ENCODE measurements at places on chromosomes 3 and 15.

DNA sequence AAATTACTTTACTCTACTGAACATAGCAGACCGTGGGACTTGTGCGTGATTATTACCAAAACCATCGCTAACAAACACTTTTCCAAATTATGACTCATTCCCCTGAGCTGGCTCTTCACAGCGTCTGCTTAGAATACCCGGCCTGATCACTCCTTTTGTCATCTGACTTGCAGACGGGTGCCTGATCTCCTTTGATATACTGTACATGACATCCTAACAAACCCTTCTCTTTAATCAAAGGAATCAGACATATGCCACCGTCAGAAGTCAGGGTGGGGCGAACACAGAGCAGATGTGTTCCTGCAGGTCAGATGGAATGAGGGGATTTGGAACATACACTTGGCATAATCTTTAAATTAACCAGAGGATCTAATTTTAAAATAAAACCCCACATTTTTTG, 48.5 kb upstream of the SH3GL3 start:
- no peak for DNase-seq

GRCh38 chr15:72782274-72783003, 1.1 kb downstream of the ADPGK start:
- DNase-seq = no peak

DNA sequence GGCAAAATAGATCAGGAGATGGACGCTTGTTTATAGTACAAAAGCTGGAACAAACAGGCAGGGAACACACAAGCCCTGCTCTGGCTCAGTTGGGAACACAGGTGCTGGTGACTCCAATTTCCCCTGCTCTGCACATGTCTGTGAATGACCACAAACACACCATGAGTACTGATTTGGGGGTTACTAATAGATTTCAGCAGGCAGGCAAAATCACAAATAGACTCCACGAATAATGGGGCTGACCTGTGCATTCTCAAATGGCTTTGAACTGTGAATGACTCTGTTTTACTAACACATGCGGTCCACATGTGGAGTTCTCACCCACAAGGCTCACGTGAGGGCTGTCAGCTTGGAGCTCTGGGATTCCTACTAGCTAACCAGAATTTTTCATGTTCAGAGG, 3.9 kb downstream of the RTP3 start:
- no peak for DNase-seq

DNA sequence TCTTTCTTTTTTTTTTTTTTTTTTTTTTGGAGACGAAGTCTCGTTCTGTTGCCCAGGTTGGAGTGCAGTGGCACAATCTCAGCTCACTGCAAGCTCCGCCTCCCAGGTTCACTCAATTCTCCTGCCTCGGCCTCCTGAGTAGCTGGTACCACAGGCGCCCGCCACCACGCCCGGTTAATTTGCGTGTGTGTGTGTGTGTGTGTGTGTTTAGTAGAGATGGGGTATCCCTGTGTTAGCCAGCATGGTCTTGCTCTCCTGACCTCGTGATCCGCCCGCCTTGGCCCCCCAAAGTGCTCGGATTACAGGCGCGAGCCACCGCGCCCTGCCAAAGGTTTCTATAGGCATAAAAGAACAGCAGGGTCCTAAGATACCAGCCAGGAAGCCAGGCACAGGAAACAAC, 261.0 kb upstream of the CCDC54 start:
- no peak for DNase-seq

- DNase-seq = no peak
Observed at GRCh38 chr3:146125951-146126350, 35.0 kb downstream of the PLOD2 start.

DNA sequence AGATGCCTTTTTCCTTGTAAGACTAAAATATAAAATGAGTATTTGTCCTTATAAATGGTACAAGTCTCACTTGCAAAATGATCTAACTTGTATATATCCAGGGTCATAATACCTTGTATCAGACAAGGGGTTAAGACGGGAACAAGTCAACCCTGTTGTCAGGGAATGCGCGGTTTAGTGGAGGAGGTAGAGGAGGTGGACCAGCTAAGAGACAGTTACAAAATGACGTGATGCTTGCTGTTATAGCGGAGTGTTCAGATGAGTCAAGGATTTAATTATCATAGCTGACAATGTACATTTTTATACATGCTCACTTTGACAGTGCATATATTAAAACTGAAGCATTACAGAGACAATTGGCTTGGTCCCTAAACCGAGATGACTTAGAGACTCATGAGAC, 26.8 kb upstream of the KLHL25 start:
- DNase-seq = no peak

DNA sequence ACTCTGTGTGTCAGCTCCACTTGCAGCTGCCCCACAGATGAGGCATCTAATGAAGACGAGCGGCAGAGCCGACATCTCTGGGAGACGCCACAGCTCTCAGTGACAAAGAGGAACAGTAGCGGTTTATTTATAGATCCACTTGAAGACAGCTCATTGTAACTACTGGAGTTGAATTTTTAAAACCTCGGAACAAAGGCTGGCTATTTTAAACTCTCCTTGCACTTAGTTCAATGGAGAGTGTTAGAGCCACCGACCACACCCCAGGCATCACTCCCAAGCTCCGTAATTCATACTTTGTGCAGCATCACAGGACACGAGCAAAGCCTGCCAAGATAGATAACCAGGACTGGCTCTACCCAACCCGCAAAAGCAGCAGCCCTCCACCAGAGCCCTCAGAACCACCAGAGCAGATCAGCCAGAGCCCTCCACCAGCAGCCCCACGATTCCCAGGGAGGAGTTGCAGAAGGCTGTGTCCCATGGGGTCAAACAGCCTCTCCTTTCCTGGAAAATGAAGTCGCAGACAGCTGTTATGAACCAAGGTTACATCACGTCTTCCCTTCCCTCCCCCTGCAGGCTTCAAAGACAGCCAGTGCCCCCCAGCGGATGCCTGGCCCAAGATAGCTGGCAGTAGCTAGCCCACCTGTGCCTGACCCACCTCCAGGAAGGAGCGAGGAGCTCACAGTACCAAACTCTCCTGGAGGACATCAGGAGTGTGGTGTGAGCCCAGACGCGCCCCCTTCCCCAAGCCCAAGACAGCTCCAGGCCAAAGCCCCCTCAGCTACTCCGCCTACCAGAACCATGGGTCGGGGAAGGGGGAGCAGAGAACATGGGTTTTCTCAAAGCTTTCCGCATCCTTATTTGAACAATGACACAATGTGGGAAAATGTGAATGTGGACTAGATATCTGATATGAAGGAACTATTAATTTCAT, 45.7 kb downstream of the POC1A start:
- DNase-seq = no peak

GRCh38 chr3:100263583-100263982, 2.8 kb downstream of the TBC1D23 start:
- no peak for DNase-seq

GRCh38 chr3:105423397-105423796, 56.7 kb downstream of the ALCAM start:
- no peak for DNase-seq

- no peak for DNase-seq
Observed at GRCh38 chr15:78167227-78167888, 18.2 kb downstream of the IDH3A start.

- DNase-seq = no peak
Observed at GRCh38 chr15:94523873-94524272, 292.5 kb downstream of the MCTP2 start.

- no peak for DNase-seq
Observed at GRCh38 chr3:46854555-46854991, 8.7 kb downstream of the MYL3 start.

- DNase-seq = no peak
Observed at GRCh38 chr15:29331071-29331470, 61.4 kb upstream of the NSMCE3 start.

GRCh38 chr3:170632780-170633179, 46.9 kb upstream of the SLC7A14 start:
- no peak for DNase-seq

DNA sequence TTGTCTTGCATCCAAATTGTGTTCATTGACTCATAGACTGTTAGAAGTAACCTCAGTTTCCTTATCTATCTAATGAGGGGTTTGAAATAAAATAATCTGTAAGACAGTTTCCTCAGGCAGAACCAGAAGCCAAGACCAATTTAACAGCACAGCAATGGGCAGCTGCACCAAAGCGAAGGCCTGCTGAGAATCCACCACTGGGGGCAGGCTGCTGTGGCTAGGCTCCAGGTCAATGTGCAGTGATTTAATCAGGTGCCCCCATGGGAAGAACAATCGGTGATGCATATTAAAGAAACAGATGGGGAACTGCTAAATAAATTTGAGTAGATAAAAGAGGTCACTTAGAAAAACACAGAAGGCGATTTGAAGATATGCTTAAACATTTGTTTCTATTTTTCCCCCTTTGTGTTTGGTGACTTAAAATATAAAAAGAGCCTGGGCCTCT, 28.0 kb upstream of the TMOD3 start:
- DNase-seq = no peak

GRCh38 chr3:135618123-135618522, 347.4 kb upstream of the PPP2R3A start:
- no peak for DNase-seq

DNA sequence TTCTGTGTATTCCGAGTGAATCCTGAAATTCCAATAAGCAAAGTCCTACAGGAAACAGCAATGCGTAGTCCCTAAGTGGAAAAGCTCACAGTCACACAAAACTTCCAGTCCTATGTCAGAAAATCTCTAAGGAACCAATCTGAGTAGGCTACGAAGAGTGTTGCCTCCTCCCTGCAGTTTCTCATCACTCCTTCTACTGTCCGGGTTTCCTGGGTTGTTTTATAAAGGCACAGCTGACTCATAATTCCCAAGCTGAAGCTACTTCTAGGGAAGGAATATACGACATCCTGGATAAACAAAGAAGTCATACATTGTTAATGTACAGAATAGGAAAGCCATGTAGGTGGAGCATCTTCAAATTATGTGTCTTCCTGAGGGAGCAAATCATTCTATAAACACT, 65.7 kb upstream of the RGMA start:
- no peak for DNase-seq

DNA sequence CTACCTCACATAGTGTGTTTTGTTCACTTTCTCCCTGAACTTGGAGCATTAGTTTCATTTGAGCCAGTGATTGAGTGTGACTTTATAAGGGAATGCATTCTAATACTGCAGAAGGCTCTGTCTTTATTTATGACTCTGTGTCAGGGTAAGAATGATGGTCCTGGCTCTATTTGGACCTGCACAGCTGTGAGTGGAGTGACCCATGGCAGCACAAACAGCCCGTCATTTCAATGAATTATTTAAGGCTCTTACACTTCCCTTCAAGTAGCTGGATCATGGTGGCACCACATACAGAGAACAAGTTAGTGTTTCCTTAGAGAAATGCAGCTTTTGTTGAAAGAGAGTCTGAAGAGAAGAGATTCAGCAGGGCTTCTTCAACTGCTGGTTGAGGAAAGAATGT, 16.4 kb downstream of the TMEM108 start:
- DNase-seq = no peak

DNA sequence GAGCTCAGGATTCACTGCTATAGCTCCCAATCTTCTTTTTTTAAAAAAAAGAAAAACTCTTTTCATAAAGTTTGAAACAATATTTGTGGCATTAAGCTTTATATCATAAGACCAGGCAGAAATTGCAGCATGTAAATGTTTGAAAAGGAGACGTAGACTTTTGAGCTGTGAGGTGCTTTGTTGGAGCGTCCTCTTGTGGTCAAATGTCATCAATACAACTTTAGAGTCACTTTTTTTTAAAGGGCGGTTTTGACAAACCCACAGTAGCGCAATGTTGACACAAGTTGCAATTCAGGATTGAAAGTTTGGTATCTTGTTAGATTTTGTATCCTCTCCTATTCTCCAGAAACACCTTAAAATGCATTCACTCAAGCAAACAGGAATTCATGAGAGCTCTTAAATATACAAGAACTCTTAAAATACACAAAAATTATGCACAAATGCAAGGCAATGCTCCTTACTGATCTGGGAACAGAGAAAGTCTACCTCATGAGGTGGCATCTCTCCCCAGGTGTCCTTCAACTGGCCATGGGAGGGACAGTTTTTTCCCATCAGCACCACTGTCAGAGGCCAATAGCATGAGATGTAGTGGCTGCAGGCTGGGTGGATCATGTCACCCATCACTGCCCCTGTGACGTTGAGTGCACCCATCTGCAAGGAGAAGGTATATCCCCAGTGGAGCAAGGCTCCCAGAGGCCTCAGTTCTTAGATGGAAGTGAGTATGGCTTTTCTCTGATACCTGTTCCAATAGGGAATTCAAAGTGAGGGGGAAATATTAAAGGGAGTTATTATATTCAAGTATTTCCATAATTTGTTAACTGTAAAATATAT, 70.7 kb downstream of the ANXA2 start:
- no peak for DNase-seq

- no peak for DNase-seq
Observed at GRCh38 chr3:100231668-100232067, 29.1 kb upstream of the TBC1D23 start.

DNA sequence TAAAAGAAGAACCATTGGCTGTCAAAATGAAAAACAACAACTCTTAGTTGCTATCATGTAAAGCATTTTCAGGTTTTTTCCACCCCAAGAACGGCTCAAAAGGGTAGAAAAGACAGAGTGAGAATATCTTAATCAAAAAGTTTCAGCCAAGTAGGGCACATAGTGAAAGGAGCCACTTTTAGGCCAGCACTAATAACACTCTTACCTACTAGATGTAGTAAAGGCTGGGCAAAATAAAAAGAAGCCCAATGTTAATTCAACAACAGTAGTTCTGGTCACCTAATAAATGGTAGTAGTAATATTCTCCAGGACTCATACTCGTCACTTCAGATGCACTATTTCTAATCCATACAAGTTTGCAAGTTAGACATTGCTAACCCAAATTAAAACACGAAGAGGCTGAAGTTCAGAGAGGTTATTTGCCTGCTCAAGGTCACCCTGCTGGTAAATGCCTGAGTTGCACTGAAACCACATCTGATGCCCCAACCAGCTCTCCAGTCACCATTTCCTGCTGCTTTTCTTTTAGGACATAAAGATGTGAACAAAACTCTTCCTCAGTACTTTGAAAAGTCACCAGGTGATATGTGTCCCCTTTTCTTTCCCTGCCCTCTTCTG, 7.5 kb downstream of the GOLIM4 start:
- DNase-seq = no peak

DNA sequence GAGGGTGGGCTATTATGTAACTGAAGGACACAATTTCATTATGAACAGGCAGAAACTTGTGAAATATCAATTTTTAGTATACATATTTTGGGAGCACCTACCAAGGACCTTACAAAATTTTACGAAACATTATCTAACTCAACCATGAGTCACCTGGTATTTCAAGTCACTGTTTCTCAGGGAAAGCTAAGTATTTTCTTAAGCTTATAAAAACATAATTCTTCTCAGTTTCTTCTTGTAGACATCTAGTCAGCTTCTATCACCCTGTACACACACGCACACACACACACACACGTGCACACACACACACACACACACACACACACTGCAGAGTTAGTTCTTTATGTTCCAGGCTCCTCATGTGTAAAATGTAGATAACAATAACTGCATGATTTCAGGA, 658.3 kb downstream of the TUSC7 start:
- DNase-seq = no peak

- no peak for DNase-seq
Observed at GRCh38 chr3:139944256-139944910, 9.4 kb downstream of the CLSTN2 start.

- DNase-seq = no peak
Observed at GRCh38 chr3:36416599-36416998, 36.3 kb downstream of the STAC start.

- peak; percentile 31 for DNase-seq
Observed at GRCh38 chr15:74322558-74323180, 44.8 kb downstream of the CYP11A1 start.
